Mesenteric fat pad (tissue), 1 donor: ENCODE measurements at places on chromosomes 6 and 20.

DNA sequence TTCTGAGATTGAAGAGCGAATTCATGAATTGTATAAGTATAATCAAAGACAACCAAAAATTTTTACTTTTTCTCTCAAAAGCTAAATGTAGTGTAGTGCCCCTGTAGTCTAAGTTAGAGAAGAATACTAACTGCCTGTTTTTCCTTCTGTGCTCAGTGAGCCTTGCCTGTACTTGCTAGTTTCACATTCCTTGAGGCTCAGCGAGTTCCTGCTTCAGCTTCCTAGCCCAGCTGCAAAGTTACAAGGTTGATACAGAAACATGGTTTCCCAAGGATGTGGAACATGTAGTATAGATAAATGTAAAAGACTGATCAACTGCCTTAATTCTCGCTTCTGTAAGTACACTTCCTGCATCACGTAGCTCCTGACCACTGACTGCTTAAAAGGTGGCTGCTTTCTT is 33.1 kb upstream of the SEC63 start:
- no peak for DNase-seq

GRCh38 chr6:24460966-24461365 is 28.4 kb downstream of the GPLD1 start:
- no peak for DNase-seq

- no peak for DNase-seq
These were observed 22.3 kb upstream of the CEP162 start for GRCh38 chr6:84249724-84250123.

DNA sequence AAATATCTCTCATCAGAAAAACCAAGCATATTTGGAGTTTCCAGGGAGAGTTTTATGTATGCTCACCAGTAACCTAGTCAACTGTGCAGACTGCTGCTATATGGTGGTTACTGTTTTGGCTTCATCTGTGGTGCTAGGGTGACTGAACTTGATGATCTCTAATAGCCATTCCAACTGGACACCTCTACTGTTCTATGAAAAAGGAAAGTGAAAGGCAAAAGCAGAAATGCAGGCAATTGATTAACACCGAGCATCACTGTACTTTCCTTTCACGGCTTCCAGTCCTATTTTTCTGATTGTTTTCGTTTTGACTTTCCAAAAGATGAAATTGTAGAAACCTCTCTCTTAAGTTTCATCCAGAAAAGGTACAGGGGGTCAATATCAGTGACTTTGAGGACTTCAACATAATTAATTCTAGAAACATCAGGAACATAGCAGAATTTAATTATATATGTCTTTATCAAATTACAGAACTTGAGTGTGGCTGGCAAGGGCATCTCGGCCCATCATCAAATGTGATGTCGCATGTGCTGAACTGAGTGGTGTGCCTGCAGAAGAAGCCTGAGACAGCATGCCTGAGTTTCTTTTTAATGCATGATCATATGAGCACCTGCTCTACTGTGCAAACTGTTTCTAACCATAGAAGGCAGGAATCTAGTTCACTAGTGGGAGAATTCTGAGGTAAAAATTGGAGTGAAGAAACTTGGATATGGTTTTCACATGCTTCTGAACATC is 464.3 kb upstream of the FLRT3 start:
- DNase-seq = no peak

DNA sequence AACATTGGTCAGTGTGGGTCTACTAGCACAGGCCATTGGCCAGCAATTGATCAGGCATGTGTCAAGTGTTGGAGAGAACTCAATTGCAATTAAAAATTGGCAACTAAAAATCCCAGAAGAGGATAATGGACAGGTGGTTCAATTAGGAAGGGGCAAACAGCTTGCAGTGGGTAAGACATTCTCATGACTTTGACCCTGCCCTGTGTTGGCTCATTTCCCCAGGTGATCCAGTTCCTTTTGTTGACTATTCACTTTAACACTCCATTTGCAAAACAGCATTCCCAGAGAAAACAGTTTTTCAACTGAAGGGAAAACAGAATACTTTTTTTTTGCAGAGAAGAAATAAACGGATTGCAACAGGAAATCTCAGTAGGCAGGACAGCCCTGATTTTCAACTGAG is 28.9 kb upstream of the SCGN start:
- no peak for DNase-seq

DNA sequence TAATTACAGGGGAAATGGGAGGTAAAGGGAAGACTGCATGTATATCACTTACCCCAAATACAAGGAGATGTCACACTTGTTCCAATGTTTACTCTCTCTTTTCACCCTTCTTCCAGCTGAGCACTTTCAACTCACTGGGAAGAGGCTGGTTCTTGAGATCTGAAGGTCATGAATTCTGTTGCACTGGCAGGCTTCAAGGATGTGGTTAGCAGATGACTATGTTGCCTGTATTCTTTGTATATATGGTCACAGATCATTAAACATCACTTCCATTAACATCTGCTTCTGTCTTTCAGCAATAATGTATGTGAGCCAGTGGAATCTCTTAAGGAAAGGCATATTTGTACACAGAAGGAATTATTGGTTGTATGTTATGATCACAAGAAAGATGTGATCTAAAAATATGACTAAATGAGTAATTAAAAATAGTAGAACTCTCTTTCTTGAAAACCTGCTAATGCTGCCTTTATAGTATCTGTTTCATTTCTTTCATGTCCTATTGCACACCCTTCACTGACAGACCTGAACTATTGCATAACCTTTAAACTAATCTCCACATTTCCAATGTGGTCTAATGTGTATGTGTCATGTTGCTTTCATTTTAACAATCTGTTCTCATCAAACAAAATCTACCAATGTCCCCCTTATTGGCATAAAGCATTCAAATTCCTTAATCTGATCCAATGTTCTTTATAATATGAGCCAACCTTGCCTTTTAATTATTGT is 131.4 kb upstream of the EPHA7 start:
- no peak for DNase-seq
